ENCODE measurements at places on chromosomes 3 and 15. TPM values are rescaled to one million over a fixed set of nuclear protein-coding genes. Genes with fewer than 3 reads are reported as not detected.

GRCh38 chr3:185807445-185808068 is 17.3 kb downstream of the IGF2BP2 start:
- H3K4me3 ChIP-seq = no peak overlapping the region
- H3K36me3 ChIP-seq = no peaks in the 10 kb centered on the region
- H3K4me1 ChIP-seq = no peaks in the 10 kb centered on the region

DNA sequence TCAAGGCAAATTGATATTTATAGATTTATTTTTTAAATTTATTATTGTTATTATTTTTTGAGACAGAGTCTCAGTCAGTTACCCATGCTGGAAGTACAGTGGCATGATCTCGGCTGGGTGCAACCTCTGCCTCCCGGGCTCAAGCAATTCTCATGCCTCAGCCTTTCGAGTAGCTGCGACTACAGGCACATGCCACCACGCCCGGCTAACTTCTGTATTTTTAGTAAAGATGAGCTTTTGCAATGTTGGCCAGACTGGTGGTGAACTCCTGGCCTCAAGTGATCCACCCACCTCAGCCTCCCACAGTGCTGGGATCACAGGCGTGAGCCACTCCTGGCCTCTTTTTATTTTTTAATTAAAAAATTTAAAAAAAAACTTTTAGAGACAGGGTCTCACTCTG is 19.0 kb downstream of the SPG21 start:
- no peak overlapping the region for H3K27ac ChIP-seq
- H3K4me3 ChIP-seq = no peak overlapping the region
- no peaks in the 10 kb centered on the region for H3K27me3 ChIP-seq
- peaks cover 96% of the 10 kb centered on the region for H3K36me3 ChIP-seq

DNA sequence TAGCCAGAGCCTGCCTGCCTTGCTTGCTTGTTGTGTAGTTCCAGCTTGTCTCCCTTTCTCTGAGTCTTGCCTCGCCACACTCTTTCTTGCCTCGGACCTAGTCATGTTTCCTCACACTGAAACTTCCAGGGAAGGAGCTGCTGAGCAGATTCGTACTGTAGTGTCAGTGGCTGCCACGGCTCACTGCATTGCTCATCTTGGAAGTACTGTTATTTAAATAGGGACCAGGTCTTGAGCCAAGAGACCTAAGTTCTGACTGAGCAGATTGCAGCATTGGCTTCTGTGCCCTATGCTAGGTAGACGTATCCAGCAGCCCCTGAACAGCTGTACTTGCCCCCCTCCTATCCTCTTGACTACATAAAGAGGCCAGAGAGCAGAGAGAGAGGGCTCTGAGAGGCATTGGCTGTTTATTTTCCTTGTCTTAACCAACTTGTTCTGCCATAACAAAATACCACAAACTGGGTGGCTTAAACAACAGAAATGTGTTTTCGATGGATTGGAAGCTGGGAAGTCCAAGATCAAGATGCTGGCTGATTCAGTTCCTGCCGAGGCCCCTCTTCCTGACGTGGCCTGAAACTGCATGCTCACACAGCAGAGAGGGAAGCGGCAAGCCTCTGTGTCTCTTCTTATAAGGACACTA is 5.8 kb upstream of the RARRES1 start:
- no peaks in the 10 kb centered on the region for H3K36me3 ChIP-seq
- H3K27ac ChIP-seq = peak overlapping the region; percentile 13
- no peaks in the 10 kb centered on the region for H3K27me3 ChIP-seq
- no peak overlapping the region for H3K4me3 ChIP-seq

DNA sequence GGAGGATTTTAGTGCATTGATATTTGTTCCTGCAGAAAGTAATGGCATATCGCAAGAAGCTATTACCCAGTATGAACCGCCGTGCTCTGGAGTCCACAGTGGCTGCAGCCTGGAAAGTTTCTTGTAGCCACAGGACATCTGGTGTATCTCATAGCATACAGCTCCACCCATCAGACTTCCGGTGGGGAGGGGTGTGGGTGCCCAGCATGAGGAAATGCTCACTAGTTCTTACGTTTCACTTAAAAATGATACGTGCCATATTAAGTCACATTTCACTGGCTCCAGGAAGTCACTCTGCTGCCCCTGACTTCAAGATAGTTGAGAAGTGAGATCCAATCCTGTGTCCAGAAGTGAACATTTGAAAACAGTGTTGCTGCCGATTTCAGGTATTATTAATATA is 990.4 kb downstream of the GBE1 start:
- H3K27ac ChIP-seq = no peak overlapping the region
- no peak for DNase-seq
- H3K4me1 ChIP-seq = no peaks in the 10 kb centered on the region
- H3K27me3 ChIP-seq = no peaks in the 10 kb centered on the region
- H3K4me3 ChIP-seq = no peak overlapping the region

DNA sequence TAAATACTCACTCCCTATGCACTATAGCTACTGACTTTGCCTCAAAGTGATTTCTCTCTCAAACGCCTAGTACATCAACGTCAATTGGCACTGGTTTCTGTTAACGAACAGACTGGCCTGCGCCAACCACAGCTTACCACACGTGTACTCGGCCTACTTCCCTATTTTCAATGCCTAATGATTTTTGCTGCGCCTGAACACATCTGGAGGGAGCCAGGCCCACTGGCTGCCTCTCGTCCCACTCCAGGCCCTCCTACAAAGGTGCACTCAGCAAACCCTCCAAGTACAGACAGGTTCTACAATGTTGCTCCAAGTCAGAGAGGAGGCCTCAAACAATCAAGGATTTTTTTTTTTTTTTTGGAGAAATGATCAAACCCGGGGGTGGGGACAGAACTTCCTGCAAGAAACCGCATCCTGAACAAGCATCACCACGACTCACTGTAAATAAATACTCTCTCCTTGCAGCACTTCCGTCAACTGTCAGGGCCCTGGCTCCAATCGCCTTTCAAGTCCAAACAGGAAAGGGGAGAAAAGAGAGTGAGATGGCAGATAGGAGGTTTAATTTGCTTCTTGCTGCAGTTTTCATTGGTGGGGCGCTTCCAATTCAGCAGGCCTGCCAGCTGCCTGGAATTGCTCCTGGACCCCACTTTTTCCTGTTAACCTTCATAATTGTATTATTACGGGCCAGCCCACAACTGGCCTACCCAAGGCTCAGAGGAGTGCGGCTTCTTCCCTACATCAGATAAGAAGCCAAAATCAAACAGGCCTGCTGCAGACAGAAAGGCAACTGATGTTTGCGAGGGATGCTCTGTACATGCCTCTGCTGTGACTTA is 139.3 kb downstream of the FOXP1 start:
- H3K4me1 ChIP-seq = peaks cover 59% of the 10 kb centered on the region
- H3K27ac ChIP-seq = peak overlapping the region; percentile 90
- peak; percentile 38 for DNase-seq
- H3K4me3 ChIP-seq = no peak overlapping the region
- H3K27me3 ChIP-seq = no peaks in the 10 kb centered on the region

GRCh38 chr3:9739181-9739580 is 7.6 kb downstream of the BRPF1 start:
- no peak overlapping the region for H3K27ac ChIP-seq
- no peak for DNase-seq
- H3K27me3 ChIP-seq = no peaks in the 10 kb centered on the region
- peaks cover 100% of the 10 kb centered on the region for H3K36me3 ChIP-seq

GRCh38 chr3:52396907-52397591 is 47.9 kb downstream of the SEMA3G start:
- no peaks in the 10 kb centered on the region for H3K4me1 ChIP-seq
- H3K27me3 ChIP-seq = no peaks in the 10 kb centered on the region
- H3K27ac ChIP-seq = no peak overlapping the region
- no peak for DNase-seq

DNA sequence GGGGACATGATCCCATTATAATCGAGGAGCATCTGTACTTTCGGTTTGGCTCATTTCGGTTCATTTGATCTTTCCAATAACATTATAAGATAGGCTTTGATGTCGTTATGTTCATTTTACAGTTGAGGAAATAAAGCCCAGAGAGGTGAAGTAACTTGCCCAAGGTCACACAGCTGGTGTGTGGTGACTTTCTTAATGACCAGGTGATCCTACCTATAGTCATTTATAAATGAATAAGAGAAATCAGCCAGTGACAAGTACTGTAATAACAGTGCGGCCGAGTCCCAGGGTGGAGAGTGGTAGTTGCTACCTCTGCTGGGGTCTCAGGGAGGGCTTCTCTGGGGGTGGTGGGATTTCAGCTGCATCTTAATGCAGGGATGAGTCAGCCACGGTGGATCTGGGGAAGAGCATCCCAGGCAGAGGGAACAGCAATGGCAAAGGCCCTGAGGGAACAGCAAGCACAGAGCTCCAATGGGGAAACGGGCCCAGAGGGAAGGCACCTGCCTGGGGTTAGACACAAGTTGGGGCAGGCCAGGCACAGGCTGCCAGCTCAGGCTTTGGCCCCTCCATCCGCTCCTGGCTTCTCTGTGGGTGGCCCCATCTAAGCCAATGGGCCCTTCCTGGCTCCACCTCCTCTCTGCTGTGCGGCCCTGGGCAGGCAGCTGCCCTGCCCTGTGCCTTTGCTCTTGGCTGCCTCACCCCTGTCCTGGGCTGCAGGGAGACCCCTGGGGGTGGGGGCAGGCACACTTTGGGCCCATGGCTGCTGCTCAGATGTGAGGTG is 1.1 kb upstream of the FBLN2 start:
- peak overlapping the region; percentile 85 for H3K27ac ChIP-seq
- no peaks in the 10 kb centered on the region for H3K36me3 ChIP-seq

DNA sequence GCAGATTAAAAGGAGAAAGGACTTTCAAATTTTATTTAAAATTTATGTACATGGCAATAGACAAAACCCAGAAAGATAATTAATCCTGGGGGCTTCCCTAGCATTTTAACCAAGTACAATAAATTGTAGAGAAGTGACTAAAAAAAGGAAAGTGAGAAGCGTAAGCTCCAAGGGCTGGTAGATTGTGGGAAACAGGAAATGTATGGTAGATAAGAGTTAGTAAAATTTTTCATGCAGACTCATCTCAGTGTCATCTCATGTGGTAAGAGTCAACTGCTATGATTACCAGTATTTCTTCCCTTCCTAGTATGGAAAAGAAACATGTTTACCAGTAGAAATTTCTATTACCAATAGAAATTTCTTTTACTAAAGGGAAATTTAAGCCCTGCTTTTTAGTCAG is 464.3 kb upstream of the AGTR1 start:
- no peaks in the 10 kb centered on the region for H3K27me3 ChIP-seq
- no peak overlapping the region for H3K4me3 ChIP-seq
- no peak overlapping the region for H3K27ac ChIP-seq
- DNase-seq = no peak

DNA sequence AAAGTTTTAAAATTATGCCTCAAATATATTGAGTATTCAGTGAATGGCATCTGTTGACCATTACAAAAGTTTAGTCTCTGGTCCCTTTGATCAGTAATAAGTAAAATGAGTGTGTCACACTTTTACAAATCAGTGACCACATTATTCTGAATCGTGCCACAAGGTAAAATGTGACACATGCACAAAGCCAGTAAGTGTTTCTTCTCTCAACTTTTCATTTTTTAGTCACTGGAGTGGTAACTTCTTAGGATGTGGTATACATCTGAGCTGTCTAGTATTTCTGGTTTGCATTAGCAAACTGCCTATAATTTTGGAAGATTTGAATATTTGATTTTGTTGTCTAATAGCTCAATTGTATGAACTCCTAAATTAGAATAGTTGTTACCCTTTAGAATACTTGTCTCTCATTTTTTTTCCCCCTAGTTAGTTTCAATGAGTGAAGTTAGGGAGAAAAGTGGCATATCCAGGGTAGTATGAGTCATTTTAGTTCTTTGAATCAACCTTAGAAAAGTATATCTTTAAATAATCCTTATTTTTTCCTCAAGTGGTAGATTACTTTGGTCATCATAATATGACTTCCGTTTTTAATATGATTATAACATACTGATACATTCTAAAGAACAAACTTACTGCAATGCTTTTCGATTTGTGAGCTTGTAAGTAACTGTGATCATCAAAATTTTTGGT is 18.1 kb downstream of the DNAJC13 start:
- no peaks in the 10 kb centered on the region for H3K36me3 ChIP-seq
- no peak overlapping the region for H3K27ac ChIP-seq
- DNase-seq = no peak
- peaks cover 15% of the 10 kb centered on the region for H3K4me1 ChIP-seq
- H3K4me3 ChIP-seq = no peak overlapping the region

DNA sequence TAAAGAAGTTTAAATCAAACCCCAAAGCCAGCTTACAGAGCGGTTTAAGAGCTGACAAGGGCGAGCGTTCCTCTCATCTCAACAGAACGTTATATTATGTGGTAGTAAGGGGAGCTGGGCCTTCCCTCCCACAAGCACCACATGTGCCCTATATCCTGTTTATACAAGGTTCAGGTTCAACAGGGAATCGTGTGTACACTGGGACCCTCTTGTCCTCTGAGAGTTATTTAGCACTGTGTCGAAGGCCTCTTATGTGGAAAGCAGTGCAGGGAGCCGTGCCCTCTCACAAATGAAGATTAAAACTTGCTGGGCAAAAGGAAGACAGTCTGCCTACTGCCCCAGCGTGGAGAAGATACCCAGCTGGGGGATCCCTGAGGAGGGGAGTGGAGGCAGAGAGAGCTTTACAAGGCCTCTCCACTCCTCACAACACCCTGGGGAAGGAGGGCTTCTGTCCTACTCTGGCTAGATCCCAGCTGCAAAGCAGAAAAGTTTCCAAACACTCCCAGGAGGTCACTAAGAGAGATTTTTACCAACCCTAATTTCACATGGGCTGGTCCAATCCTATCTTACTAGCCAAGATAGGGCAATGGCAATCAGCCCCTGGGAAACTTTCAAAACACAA is 2.9 kb downstream of the TLE3 start:
- H3K27ac ChIP-seq = peak overlapping the region; percentile 97
- peaks cover 10% of the 10 kb centered on the region for H3K36me3 ChIP-seq
- no peak for DNase-seq

DNA sequence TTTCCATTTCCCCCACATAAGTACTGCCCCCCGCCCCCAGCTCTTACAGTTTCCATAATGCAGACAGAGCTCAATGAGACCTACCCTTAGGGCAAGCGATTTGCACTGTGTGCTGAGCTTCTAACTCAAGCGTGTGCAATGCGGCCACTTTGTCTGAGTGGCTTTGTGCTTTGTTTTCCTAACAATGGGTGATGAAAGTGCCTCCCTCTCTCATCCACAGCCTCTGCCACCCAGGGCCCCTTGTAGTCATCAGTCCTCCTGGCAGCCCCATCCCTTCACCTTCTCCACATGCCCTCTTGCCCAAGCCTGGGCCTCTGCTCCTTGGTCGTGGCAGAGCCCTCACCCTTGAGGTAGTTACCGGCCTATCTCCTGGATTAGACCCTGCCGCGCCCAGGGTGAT is 17.2 kb downstream of the DAPK2 start:
- no peaks in the 10 kb centered on the region for H3K36me3 ChIP-seq
- no peak overlapping the region for H3K4me3 ChIP-seq
- no peaks in the 10 kb centered on the region for H3K27me3 ChIP-seq

- H3K27me3 ChIP-seq = no peaks in the 10 kb centered on the region
- peak overlapping the region; percentile 51 for H3K4me3 ChIP-seq
- peaks cover 8% of the 10 kb centered on the region for H3K36me3 ChIP-seq
- H3K4me1 ChIP-seq = peaks cover 73% of the 10 kb centered on the region
- peak overlapping the region; percentile 93 for H3K27ac ChIP-seq
- no peak for DNase-seq
Observed at GRCh38 chr15:40764629-40765103, 798 bp downstream of the GCHFR start.

- no peak for DNase-seq
- H3K36me3 ChIP-seq = no peaks in the 10 kb centered on the region
- no peak overlapping the region for H3K4me3 ChIP-seq
- no peak overlapping the region for H3K27ac ChIP-seq
- no peaks in the 10 kb centered on the region for H3K27me3 ChIP-seq
Observed at GRCh38 chr3:59777667-59778077, 727.8 kb upstream of the CFAP20DC start.

GPR27 gene
- total RNA-seq = 2.6 TPM

INSYN1 gene
- total RNA-seq = 20.9 TPM

GCSAM gene
- 0.26 TPM for total RNA-seq

Measured in esophagus squamous epithelium (tissue), 5 donors.